ENCODE measurements at places on chromosomes 2 and 18.

- peak; percentile 77 for DNase-seq
These were observed 42.0 kb upstream of the CREB1 start for GRCh38 chr2:207487650-207488311.

- peak; percentile 97 for DNase-seq
These were observed 162.0 kb downstream of the LTBP1 start for GRCh38 chr2:33108483-33109443.

- DNase-seq, result no peak
These were observed 844.9 kb downstream of the CPS1 start for GRCh38 chr2:211401328-211401727.

- DNase-seq, result no peak
These were observed 779 bp downstream of the DGKD start for GRCh38 chr2:233354971-233355574.

GRCh38 chr2:239253701-239254436 is 147.0 kb downstream of the HDAC4 start:
- DNase-seq, result no peak

- no peak for DNase-seq
These were observed 589.2 kb upstream of the SALL3 start for GRCh38 chr18:78390348-78390951.

GRCh38 chr2:217804338-217804737 is 198.5 kb downstream of the TNS1 start:
- no peak for DNase-seq

GRCh38 chr2:190507135-190507534 is 27.4 kb downstream of the NEMP2 start:
- no peak for DNase-seq

DNA sequence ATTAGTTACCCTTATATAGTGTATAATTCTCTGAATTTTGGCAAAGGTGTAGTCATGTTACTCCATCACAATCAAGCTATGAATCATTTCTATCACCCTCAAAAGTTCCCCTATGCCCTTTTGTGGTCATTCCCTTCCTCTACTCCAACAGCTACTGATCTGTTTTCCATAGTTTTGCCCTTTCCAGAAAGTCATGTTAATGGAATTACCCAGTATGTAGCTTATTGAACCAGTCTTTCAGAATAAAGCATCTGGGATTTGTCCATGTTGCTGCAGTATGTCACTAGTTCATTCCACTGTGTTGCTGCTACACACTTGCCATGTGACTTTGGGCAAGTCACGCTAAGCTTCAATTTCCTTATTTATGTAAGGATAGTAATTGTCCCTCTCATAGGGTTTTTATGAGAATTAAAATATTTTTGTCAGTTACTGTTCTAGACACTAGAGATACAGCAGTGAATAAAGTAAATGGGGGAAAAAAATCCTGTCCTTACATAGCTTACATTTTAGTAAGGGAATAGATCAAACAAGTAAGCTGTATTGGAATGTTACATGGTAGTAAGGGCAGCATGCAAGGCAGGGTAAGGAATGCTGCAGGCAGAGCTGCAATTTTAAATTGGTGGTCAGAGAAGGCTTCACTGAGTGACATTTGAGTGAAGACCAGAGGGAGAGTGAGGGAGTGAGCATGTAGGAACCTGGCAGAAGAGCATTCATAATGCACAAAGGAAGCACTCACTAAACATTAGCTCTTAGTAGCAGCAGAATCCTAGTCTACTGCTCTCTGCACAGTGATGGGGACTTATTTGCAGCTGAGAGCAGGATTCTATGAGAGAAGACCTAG is 80.3 kb upstream of the TSPYL6 start:
- peak; percentile 68 for DNase-seq

Data from fibroblast of villous mesenchyme (primary cell).